ENCODE measurements at places on chromosomes 6 and 20. TPM values are rescaled to one million over a fixed set of nuclear protein-coding genes. Genes with fewer than 3 reads are reported as not detected.

GRCh38 chr20:18533978-18534644 is 26.4 kb downstream of the SEC23B start:
- no peak for DNase-seq

HSPA1L gene
- 4.1 TPM for polyA plus RNA-seq

- DNase-seq: no peak
These were observed 408.2 kb upstream of the FKBP1C start for GRCh38 chr6:62803094-62803493.

COL9A1 gene
- 14.8 TPM for polyA plus RNA-seq

- peak; percentile 85 for DNase-seq
These were observed 18.1 kb downstream of the TUBB2B start for GRCh38 chr6:3209114-3210023.

- DNase-seq: no peak
These were observed 38.7 kb downstream of the TRDN start for GRCh38 chr6:123598011-123598410.

DNA sequence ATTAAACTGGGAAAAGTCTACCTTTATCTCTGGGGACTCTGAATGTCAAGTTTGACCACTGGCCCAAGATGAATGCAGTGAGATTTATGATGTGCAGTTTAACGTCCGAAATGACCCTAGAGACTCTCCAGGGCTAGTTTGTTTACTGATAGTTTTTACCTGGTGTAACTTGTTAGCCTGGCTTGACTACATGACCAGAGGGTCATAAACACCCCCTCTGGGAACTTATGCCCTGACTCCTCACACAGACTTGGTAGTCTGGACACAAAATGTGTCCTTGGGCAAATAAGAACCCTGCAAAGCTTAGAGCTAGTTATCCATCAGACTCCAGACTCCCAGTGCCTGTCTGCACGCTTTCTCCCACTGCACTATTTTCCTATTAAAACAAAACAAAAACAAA is 606.5 kb downstream of the HACE1 start:
- DNase-seq: no peak

PDE7B gene
- 7.5 TPM for polyA plus RNA-seq

GRCh38 chr6:12371151-12371550 is 81.0 kb downstream of the EDN1 start:
- no peak for DNase-seq

DNA sequence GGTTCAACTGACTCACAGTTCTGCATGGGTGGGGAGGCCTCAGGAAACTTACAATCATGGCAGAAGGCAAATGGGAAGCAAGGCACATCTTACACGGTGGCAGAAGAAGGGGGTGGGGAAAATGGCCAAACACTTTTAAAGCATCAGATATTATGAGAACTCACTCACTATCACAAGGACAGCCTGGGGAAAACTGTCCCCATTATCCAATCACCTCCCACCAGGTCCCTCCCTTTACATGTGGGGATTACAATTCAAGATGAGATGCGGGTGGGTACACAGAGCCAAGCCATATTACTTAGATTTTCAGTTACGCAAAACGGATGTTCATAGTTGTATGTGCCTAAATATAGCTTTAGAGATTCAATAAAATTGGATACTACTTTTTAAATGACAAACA is 25.6 kb downstream of the CYP39A1 start:
- no peak for DNase-seq

DNA sequence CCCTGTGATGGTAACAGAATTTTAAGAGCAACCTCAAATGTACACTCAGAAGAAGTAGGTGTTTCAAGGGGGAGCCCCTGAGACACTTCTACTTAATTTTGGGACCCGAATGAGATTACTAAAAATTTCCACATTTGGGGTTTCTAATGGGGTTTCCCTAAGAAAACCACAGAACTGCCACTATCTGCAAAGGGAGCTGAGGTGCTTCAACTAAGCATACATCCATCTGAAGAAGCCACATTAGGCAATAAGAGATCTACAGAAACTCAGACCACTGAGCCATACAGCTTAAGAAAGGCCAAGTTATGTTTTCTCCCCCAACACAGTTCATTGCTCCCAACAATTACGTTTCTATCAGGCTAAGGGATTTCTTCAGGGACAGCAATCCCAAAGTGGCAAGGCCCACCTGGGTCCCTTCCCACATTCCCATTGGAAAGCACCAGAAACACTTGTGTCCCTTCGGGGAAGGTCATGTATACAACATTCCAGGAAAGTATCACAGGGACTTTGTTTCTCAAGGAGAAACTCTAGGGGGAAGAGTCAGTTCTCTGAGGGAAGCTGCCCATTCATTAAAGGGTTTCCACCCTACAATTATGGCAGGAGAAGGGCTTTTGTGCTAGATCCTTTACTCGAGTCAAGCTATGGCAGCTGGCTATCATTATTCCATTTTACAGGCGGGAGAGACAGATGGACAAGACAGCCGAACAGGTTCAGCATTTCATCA is 5.0 kb downstream of the BCL2L1 start:
- DNase-seq: no peak

DNA sequence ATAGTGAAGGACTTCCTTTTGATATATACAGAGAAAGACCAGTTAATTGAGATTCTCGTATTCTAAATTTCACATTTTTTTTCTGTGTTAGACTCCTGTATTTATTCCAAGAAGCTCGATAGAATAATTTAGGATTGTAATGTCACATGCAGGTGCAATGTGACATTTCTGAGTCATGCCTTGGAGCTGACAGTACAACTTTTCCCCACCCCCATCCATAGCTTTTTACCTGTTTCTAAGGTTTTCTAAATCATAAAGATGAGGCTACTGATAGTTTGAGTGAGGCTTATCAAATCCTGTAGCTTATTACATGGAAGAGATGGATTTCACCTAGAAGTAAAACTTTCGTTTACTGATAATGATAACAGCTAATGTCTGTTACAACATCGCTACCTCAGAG is 37.6 kb downstream of the FLRT3 start:
- DNase-seq: no peak

- DNase-seq: no peak
These were observed 60.1 kb upstream of the ZNF184 start for GRCh38 chr6:27532820-27533538.

- peak; percentile 82 for DNase-seq
These were observed 263.0 kb downstream of the FOXC1 start for GRCh38 chr6:1872649-1873131.

DNAAF9 gene
- 16.5 TPM for polyA plus RNA-seq

EFCAB8 gene
- 0.07 TPM for polyA plus RNA-seq

DNA sequence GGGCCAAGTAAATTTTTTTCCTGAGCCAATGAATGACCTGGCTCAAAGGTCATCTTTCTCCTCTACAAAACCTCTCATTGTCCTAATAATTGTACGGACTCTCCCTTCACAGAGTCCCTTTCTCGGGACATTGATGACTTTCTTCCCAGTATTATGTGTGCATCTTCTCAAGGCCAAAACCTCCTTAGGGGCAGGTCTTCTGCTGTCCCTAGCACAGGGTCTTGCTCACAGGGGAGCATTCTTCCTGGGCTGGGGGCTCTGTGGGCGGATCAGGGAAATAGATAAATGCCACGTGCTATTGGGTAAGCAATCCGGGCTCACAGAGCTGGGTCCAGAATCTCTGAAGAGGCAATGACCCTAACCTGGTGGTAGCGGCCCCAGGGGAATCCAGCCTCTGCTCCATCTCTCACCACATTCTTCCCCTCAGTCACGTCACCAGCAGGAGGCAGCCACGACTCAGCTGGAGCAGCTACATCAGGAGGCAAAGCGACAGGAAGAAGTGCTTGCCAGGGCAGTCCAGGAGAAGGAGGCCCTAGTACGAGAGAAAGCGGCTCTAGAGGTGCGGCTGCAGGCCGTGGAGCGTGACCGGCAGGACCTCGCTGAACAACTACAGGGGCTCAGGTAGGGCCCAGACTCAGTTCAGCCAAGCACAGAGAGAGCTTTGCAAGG is 23.5 kb downstream of the CEP250 start:
- no peak for DNase-seq

- DNase-seq: no peak
These were observed 446.8 kb downstream of the PTPRT start for GRCh38 chr20:42742926-42743325.
